ENCODE measurements at places on chromosomes 13 and 19.

- DNase-seq = peak; percentile 4
These were observed 24.0 kb downstream of the ZNF564 start for GRCh38 chr19:12527034-12527836.

GRCh38 chr13:40292108-40292507 is 374.3 kb downstream of the FOXO1 start:
- no peak for DNase-seq

DNA sequence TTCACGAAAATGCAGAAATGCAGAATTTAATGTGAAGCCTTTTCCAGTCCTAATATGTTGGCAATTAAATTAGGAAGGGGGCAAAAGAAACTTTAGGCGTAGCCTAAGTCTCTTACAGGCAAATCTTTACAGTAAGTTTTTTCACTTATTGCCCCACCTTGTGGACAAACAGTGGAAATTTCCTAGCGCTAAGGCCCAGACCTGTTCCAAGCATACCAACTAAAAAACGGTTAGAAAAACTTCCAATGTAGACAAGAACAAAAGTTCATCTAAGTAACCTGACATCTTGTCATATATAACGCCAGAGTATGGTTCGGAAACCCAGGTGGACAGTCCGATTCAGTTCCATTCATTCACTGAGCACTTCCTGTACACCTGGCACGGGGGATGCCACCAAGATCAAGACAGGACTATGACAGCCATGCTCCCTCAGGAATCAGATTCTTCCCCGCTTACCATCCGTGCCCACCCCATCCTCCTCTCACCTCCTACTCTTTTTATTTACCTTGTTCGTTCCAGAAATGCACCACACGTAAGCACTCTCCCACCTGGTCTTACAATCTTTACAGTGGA is 4.9 kb downstream of the ZAR1L start:
- DNase-seq = peak; percentile 27

GRCh38 chr19:57241176-57241575 is 744 bp downstream of the ZNF805 start:
- peak; percentile 2 for DNase-seq

DNA sequence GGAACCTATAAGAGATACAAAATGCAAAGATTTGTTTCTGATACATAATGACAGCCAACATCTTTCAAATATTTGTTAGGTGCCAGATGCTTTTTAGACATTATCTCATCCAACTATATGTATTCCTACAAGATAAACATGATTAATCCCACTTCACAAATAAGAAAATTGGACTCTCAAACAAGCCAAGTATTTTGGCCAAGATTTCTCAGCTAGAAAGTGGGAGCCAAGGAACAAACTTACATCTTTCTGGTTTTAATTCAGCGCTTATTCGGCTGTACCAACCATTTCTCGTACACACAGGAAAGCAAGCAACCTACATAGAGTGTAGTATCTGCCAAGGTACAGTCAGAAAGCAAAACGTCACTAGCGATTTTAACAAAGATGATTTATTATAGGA is 85.7 kb upstream of the SERP2 start:
- no peak for DNase-seq

GRCh38 chr13:75947448-75947847 is 311.3 kb downstream of the LMO7 start:
- no peak for DNase-seq

- DNase-seq = no peak
These were observed 42.8 kb downstream of the GAS6 start for GRCh38 chr13:113820813-113821651.

GRCh38 chr13:66354879-66355751 is 875.0 kb downstream of the PCDH9 start:
- DNase-seq = no peak

GRCh38 chr19:45145270-45146189 is 15.3 kb downstream of the NKPD1 start:
- no peak for DNase-seq

GRCh38 chr13:71149046-71149445 is 718.0 kb downstream of the DACH1 start:
- DNase-seq = no peak

DNA sequence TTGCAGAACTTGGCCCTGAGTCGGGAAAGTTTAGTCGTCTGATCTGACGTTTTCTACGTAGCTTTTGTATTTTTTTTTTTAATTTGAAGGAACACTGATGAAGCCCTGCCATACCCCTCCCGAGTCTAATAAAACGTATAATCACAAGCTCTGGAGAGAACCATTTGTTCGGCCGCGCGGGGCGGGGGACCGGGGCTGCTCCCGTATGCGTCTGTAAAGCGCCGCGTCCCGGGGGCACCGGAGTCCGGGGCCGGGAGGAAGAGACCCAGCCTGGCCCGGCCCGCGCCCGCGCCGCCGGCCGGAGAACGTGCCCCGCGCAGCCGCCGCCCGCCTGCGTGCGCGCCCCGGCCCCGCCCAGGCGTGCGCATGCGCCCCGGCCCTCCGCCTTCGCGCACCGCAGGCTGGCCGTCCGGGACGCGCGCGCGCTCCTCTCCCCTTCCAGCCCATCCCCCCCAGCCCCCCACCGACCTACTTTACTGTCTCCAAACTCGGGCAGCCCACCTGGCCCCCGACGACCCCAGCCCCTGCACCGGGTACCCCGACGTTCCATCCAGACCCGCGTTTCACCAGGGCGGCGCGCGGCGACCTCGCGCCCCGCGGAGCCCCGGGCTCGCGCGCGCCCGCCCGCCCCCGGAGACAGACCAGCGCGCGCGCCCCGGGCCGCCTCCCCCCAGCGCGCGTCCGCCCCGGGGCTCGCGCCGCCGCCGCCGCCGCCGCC is 785 bp upstream of the USF2 start:
- DNase-seq = peak; percentile 50

GRCh38 chr19:41616792-41617621 is 9.9 kb downstream of the CEACAM4 start:
- DNase-seq = peak; percentile 53

- DNase-seq = no peak
These were observed 27.5 kb downstream of the DPRX start for GRCh38 chr19:53659292-53659691.

DNA sequence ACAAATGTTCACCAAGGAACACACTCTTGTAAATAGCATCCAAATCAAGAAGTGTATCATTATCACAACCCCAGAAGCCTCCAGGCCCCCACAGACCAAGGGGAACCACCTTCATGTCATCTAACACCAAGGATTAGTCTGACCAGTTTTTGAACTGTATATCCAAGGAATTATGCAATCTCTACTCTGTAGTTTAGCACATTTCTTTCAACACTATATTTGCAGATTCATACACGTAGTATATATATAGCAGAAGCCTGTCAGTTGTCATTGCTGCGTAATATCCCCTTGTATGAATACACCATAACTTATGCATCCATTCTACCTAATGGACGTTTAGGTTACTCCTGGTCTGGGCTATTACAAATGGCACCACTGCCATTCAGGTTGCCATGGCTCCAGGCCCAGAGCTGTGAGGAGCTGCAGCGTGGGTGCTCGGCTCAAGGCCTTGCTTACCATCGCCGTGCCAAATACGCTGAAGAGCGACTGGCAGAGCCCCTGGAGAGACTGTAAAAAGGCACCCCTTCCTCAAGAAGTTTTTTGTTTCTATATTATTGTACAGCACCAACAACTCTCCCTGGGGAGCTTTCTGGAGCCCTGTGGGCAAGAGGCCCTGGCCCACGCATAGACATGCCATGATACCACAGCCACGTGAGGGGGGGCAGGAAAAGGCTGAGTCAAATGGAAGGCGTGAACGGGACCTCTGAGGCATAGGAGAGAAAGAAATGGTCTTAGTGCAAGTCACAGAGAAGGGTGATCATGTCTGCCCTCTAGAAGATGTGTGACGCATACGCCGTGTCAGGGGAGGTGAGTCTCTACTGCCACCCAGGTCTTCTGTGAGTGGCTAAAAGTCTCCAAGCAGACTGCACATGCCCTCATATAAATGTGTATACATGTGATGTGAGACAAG is 10.8 kb downstream of the LATS2 start:
- DNase-seq = no peak

- DNase-seq = no peak
These were observed 77.4 kb downstream of the DOCK9 start for GRCh38 chr13:98900442-98900841.

DNA sequence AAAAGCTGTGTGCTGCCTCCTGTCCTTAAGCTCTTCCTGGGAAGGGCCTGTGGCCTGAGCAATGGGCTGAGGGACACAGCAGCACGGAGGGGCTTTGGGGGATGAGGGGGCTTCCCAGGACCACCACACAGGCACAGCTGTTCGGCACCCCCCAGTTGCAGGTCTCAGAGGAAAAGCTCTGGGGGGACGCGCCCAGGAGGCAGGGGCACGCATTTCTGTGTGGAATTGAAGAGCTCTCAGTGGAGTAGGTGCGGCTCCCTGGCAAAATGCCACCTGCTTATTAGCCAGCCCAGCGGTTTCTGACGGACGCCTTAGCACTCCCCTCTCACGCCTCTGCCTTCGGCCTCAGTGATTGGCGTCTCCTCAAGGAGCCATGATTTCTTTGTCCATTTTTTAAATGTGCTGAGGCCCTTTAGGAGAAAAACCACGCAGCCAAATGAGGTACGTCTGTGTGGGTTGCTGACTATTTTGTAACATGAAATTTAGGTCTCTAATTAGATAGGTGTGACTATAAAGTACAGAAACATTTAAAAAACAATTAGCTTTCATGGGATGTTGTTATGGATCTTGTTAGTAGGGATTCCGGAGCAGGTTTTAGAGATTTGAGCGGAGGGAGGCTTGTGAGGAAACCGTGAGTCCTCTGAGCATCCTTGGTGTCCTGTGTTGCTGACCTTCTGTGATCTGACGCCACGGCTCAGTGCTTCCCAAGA is 4.0 kb downstream of the MCF2L start:
- no peak for DNase-seq

- DNase-seq = no peak
These were observed 6.7 kb downstream of the GRIN2D start for GRCh38 chr19:48400018-48400742.

DNA sequence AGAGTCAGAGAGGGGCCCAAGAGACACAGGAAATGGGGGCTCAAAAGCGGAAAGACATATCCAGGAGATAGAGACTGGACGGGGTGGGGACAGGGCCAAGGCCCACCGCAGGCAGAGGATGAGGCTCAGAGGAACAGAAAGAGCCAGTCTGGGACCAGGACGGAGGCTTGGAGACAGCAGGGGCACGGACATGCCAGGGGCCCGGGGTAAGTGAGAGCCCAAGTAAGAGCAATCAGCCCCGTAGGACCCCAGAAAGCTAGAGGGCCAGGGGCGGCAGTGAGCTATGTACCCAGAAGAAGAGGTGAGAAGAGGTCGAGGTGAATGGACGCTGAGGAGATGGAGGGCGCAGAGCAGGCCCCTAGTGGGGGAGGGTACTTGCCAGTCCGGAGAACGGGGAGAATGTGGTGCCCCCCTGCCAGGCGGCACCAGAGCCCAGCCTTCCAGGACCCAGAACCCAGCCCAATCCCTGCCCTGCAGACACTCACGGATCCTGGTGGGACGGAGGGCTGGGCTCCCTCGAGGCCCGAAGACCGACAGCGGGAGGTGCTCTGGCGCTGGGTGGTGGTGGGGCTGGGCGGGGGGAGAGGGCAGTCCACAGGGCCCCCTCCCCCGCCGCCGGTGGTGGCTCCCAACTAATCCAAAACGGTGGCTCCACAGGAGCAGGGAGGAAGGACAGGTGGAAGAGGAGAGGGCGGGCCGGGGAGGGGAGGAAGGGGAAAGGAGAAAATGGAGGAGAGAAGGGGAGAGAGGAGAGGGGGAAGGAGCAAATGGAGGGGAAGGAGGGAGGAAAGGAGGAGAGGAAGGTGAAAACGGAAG is 1.0 kb downstream of the GRIK5 start:
- peak; percentile 64 for DNase-seq

DNA sequence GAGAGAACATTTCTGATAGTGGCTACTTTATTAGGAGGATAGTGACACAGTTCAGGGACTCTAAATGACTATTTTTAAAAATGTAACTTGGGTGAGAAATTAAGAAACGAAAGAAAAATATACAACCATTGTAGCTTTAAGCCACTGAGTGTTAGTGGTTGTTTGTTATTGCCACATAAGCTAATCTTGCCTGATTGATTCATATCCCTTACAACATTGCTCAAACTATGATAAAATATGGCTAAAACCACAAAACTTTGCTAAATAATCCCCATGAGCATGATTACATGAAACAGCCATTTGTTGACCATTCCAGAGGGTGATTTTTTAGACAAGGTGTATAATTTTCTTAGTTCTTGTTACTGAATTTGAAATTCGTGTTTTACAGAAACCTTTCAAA is 343.4 kb downstream of the SLITRK5 start:
- DNase-seq = no peak

DNA sequence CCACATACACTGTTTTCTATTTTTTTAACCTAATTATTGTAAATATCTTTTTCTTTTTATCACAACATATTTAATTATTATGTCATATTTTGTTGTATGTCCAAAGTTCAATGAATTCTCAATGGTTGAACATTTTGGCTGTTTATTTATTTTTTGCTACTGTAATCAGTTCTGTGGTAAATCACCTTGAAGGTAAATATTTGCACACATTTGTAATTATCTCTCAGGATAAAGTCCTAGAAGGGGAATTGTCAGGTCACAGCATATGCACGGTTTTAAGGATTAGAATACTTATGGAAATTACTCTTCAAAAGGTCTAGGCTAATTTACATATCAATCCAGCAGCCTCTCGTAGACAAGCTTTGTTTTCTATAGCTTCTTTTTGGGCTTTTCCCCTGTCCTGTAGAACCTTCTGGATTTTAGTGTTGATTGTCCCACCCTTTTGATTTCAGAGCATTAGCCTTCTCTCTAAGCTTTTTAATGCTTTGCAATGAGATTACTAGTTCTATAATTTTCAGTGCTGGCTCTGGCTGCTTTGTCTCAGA is 362.6 kb downstream of the KCNRG start:
- no peak for DNase-seq

DNA sequence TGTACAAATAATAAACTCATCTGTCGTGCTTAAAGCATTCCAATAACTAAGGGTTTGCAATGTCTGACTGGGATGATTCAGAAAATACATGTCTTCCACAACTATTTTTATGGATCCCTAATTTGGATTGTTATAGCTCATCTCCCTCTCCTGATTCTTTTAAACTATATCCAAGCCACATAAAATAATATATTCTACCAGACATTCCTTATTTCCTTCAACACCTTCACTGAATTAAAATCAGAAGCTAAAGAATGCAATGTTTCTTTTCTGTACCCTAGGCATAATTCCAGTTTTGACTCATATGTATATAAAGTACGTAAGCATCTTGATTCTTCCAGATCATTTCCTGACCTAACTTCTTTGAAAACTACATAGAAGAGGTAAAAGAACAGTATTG is 420.4 kb downstream of the EFNB2 start:
- DNase-seq = no peak

GRCh38 chr19:13983213-13983889 is 22.8 kb downstream of the RFX1 start:
- DNase-seq = no peak

GRCh38 chr13:100334214-100334613 is 245.3 kb downstream of the PCCA start:
- DNase-seq = no peak

Data from Kasumi-1 (cell line).